Effector memory CD8-positive, alpha-beta T cell (primary cell): ENCODE measurements at places on chromosomes 5 and 9.

GRCh38 chr5:168342985-168343384, 51.5 kb downstream of the WWC1 start:
- no peak for DNase-seq

DNA sequence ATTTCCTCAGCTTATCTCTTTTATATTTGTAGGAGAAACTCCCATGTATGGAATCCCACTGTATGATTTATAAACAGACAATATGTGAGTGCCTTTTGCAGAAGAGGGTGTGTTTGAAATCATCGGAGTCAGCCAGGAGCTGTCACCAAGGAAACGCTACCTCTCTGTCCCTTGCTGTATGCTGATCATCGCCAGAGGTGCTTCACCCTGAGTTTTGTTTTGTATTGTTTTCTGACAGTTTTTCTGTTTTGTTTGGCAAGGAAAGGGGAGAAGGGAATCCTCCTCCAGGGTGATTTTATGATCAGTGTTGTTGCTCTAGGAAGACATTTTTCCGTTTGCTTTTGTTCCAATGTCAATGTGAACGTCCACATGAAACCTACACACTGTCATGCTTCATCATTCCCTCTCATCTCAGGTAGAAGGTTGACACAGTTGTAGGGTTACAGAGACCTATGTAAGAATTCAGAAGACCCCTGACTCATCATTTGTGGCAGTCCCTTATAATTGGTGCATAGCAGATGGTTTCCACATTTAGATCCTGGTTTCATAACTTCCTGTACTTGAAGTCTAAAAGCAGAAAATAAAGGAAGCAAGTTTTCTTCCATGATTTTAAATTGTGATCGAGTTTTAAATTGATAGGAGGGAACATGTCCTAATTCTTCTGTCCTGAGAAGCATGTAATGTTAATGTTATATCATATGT, 18.0 kb upstream of the CTSL start:
- no peak for DNase-seq

- no peak for DNase-seq
Measured at GRCh38 chr9:87469793-87470465, 27.7 kb upstream of the DAPK1 start.

DNA sequence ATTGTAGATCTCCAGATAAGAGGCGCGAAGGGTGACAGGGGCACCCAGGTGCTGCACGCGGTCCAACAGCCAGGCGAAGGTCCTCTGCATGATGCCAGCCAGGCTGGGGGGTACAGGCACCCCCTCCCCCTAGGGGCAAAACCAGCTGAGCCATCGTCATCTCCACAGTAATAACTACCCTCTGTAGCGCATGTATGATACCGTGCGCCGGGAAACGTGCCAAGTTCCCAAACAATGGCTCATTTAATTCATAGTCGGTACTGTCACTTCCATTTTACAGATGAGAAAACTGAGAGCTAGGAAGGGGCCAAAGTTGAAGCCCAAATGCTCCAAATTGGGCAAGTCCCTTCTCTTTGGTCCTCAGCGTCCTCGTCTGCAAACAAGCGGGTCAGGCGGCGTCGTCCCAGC, 1.5 kb downstream of the KIF12 start:
- DNase-seq = no peak

GRCh38 chr5:40507095-40507494, 172.6 kb upstream of the PTGER4 start:
- DNase-seq = no peak

GRCh38 chr5:127227881-127228280, 62.7 kb upstream of the MEGF10 start:
- no peak for DNase-seq

DNA sequence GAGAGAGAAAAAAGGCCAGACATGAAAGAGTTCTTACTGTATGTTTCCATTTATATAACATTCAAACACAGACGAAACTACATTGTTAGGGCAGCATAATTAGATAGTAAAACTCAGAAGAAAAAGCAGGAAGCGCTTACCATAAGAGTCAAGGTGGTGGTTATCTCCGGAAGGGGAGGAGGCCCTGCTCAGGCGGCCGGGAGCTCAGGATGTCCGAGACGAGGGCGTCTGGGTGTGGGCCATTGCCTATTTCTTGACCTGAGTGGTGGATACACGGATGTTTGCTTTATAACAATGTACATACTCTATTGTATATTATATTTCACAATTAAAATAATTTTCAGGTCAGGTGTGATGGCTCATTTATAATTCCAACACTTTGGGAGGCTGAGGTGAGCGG, 80.9 kb upstream of the COL5A1 start:
- DNase-seq = no peak

DNA sequence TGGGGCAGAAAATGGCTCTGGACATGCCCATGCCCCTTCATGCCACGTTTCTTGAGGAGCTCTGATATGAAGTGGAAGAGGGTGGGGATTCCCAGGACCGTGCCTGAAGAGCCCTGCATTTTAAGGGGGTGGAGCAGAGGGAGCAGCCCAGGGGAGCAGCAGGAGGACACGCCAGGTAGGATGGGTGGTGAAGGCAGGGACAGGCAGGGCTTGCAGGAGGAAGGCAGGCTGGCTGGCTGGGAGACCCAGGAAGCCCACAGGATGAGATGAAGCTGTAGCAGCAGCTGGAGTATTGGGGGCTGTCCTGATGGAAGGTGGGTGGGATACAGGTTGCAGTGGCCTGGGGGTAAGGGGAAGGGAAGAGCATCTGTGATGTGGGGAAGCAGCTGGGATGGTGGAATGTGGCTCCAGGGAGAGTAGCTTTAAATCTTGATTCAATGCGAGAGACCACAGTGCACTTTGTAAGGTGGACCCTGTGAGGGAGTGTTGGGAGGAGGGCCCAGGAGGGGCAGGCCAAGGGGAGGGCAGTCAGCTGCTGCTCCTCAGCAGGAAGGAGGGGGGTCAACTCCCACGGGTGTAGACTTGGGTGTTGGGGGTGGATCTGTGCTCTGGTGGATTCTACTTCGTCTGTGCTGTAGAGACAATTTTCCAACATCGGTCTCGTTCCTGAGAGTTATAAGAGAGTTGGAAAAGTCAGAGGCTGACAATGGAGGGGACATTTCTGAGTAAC, 242.6 kb upstream of the IRX4 start:
- no peak for DNase-seq

GRCh38 chr5:23089286-23089685, 236.1 kb upstream of the CDH12 start:
- no peak for DNase-seq

GRCh38 chr5:146630472-146630871, 114.5 kb upstream of the GPR151 start:
- no peak for DNase-seq

DNA sequence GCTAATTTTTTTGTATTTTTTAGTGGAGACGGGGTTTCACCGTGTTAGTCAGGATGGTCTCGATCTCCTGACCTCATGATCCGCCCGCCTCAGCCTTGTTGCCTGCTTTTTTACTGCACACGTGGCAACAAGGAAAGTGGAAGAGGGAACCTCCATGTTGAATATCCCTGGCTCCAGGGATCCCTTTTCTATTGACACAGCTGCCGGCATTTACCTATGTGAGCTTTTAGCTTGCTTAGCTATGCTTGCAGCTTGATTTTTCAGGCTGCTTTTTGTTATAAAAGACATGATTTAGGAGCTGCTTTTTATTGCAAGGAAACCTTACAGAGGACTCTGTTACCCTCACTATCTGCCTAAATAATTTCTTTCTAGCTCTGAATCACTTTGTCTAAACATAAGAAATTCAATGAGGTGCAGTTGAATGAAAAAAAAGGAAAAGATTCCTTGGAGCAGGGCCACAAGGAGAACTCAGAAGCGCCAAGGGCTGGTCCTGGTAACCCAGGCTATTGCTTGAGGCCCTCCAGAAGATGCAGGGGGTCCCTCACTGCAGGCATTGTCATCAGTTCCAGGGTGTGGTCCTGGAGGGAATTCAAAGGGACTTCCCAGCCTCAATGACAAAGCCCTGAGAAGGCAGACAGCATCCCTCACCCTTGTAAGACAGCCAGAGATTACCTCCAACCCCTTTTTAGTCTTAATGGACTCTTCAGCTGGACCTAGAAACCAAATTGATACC, 89.9 kb downstream of the SYK start:
- no peak for DNase-seq

- peak; percentile 82 for DNase-seq
Measured at GRCh38 chr5:177500685-177501522, 3.5 kb upstream of the PDLIM7 start.

GRCh38 chr5:147348046-147348445, 113.2 kb downstream of the STK32A start:
- DNase-seq = no peak

GRCh38 chr9:137222190-137223077, at the start of gene RNF208:
Gene RNF208, minus strand, starts transcription at chr9:137222240. Its CDS starts 1,028 bp downstream, at chr9:137221212.
- no peak for DNase-seq

- no peak for DNase-seq
Measured at GRCh38 chr5:112914584-112914983, 7.4 kb downstream of the REEP5 start.

GRCh38 chr9:93606187-93606586, 29.8 kb downstream of the PHF2 start:
- no peak for DNase-seq

- no peak for DNase-seq
Measured at GRCh38 chr5:77946381-77947040, 170.4 kb upstream of the TBCA start.

DNA sequence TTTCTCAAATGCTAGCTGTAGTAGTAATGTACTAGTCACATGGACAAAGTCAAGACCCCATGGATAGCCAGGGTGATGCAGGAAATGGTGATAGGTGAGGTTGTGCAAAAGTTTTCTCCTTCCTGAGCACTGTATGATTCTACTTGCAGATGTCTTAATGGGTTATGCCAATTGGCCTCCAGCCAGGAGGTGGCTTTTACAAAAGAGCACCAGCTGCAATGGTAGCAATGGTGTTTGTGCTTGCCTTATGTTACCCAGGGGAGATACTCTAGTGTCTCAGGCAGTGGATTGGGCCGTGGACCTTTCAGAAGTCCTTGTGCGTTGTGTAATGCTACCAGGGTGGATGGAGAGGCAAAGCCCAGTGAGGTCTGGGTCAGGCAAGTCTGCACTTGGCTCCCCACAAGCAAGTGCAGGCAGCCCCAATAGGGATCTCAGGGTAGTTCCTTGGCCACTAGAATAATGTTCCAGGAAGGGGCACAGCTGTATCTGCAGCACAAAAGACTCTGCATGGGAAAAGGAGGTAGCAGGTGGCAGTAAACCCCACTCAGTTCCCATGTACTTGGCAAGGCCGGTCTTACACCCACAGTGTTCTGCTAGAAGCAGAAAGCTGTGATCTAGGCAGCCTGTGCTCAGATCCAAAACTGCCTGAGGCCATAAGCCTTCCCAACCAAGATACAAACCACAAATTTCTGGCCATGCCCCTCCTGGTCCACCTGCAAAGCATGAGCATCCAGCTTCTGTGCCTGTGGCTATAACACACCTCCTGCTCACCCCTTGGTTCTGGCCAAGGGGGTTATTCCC, 46.4 kb upstream of the EDIL3 start:
- DNase-seq = no peak

DNA sequence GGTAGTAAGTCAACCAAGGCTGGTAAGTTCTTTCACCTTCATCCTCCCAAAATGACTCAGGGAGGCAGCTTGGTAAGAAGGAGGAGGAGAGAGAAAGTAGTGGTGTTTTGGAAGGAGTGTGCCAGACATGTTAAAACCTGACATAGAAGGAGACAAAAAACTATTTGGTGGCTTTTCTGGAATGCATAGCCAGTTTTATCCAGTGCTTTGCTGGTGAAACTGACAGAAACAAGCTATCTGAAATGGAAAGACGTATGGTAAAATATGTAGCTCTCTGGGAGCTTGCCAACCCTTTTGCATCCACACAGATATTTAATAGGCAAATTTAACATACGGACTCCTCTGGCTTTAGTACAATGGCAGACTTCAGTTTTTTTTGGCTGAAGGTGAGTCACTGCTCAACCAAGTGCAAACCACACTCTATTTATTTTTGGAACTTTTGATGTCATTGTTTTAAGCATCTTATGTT, 45.4 kb downstream of the RAB14 start:
- no peak for DNase-seq

- DNase-seq = no peak
Measured at GRCh38 chr9:77085416-77085815, 66.0 kb downstream of the FOXB2 start.
